Large intestine (tissue), 12 donors: ENCODE measurements at places on chromosomes 12 and 14. TPM values are rescaled to one million over a fixed set of nuclear protein-coding genes. Genes with fewer than 3 reads are reported as not detected.

LUM gene
- 366 TPM for polyA plus RNA-seq

DICER1 gene
- 32.2 TPM for polyA plus RNA-seq

PIWIL1 gene
- polyA plus RNA-seq, result 0.19 TPM

ANO4 gene
- 3.4 TPM for polyA plus RNA-seq

NEMF gene
- polyA plus RNA-seq, result 49.6 TPM

DDN gene
- 0.43 TPM for polyA plus RNA-seq

ARL1 gene
- polyA plus RNA-seq, result 97.6 TPM

CCDC198 gene
- polyA plus RNA-seq, result 90.7 TPM

AICDA gene
- polyA plus RNA-seq, result 1.0 TPM

CCDC91 gene
- 20.8 TPM for polyA plus RNA-seq

LRTM2 gene
- polyA plus RNA-seq, result 0.13 TPM

KLRC2 gene
- 1.6 TPM for polyA plus RNA-seq

CDK17 gene
- polyA plus RNA-seq, result 35.2 TPM

GPD1 gene
- 174 TPM for polyA plus RNA-seq

GLIPR1L2 gene
- 1.3 TPM for polyA plus RNA-seq

TM9SF1 gene
- polyA plus RNA-seq, result 50.9 TPM

KRT77 gene
- polyA plus RNA-seq, result 0.42 TPM

OTX2 gene
- not detected for polyA plus RNA-seq

TTC9 gene
- 1.9 TPM for polyA plus RNA-seq

ITGB7 gene
- polyA plus RNA-seq, result 9.5 TPM

AHNAK2 gene
- 3.3 TPM for polyA plus RNA-seq

PWP1 gene
- polyA plus RNA-seq, result 36.9 TPM

MANSC4 gene
- polyA plus RNA-seq, result 0.19 TPM

C1RL gene
- 76.8 TPM for polyA plus RNA-seq

GLTP gene
- polyA plus RNA-seq, result 24.3 TPM

PRR4 gene
- 6.1 TPM for polyA plus RNA-seq

AVPR1A gene
- polyA plus RNA-seq, result 0.84 TPM

PTPN21 gene
- polyA plus RNA-seq, result 11.9 TPM

FOXG1 gene
- polyA plus RNA-seq, result not detected

RESF1 gene
- 68.6 TPM for polyA plus RNA-seq

EFS gene
- polyA plus RNA-seq, result 19.0 TPM

ACSS3 gene
- polyA plus RNA-seq, result 6.0 TPM

ZBTB25 gene
- 11.0 TPM for polyA plus RNA-seq

PELI2 gene
- 25.7 TPM for polyA plus RNA-seq

TPPP2 gene
- polyA plus RNA-seq, result 0.16 TPM

ATN1 gene
- polyA plus RNA-seq, result 66.6 TPM

INSM2 gene
- polyA plus RNA-seq, result 0.03 TPM

CLEC2A gene
- polyA plus RNA-seq, result not detected

NTN4 gene
- polyA plus RNA-seq, result 28.4 TPM

PPP4R4 gene
- 0.16 TPM for polyA plus RNA-seq

KCNA1 gene
- 1.3 TPM for polyA plus RNA-seq

KRT79 gene
- not detected for polyA plus RNA-seq

GPATCH2L gene
- polyA plus RNA-seq, result 25.2 TPM

BLOC1S1 gene
- 144 TPM for polyA plus RNA-seq

RBM25 gene
- 124 TPM for polyA plus RNA-seq

CLEC4D gene
- 0.03 TPM for polyA plus RNA-seq

MORN3 gene
- polyA plus RNA-seq, result 3.5 TPM

PLA2G1B gene
- polyA plus RNA-seq, result 0.79 TPM

FKBP4 gene
- polyA plus RNA-seq, result 60.3 TPM

KRT78 gene
- not detected for polyA plus RNA-seq

RAD51AP1 gene
- 16.0 TPM for polyA plus RNA-seq

MYL2 gene
- 1.5 TPM for polyA plus RNA-seq
